ENCODE measurements at places on chromosomes 7 and 10. TPM values are rescaled to one million over a fixed set of nuclear protein-coding genes. Genes with fewer than 3 reads are reported as not detected.

GRCh38 chr10:101272229-101272868 is 43.1 kb upstream of the LBX1 start:
- DNase-seq, result peak; percentile 7

DNA sequence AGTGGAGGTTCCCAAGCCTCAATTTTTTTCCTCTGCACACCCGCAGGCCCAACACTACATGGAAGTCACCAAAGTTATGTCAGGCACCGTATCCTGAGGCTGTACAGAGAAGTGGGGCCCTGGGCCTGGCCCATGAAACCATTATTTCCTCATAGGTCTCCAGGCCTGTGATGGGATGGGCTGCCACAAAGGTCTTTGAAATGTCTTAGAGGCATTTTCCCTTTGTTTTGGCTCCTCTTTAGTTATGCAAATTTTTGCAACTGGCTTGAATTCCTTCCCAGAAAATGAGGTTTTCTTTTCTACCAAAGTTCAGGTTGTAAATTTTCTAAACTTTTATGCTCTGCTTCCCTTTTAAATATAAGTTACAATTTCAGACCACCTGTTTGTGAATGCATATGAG is 365.2 kb downstream of the HGF start:
- no peak for DNase-seq

- no peak for DNase-seq
These were observed 3.1 kb upstream of the MACC1 start for GRCh38 chr7:20220293-20220761.

DNA sequence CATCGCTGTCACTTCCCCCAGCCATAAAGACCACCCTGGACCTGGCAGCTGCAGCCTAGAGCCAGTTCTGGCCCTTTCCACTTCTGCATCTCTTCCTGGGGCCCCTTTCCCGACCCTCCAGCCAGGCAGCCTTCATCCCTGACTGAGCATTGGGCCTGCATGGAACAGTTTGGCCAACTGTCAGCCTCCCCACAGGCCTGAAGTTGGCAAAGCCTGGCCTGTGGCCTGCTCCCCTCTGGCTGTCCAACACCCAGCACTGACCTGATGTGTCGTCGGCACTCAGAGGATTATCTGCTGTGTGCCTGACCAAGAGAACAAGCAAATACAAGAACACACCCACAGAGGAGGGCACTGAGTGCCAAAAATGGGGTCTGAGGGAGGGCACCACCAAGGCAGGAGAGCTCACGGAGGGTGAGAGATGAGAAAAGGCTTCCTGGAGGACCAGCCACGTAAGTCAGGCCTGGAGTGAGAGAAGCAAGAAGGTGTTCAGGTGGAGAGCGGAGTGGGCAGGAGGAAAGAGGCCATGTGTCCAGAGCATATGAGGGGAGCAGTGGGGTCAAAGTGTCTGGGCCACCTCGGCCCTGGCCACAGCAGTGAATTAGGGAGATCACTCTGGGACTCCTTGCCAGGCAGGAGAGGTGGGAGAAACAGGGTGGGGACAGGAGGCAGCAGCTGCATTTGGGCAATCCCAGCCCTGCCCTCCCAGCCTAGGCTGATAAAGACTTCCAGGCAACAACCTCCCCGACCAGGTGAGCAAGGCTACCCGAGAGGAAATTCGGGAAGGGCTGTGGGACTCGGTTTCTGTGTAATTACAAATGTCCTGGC is 4.5 kb downstream of the GPRIN2 start:
- no peak for DNase-seq

GRCh38 chr10:113617086-113617485 is 46.8 kb downstream of the NRAP start:
- DNase-seq, result no peak

DNA sequence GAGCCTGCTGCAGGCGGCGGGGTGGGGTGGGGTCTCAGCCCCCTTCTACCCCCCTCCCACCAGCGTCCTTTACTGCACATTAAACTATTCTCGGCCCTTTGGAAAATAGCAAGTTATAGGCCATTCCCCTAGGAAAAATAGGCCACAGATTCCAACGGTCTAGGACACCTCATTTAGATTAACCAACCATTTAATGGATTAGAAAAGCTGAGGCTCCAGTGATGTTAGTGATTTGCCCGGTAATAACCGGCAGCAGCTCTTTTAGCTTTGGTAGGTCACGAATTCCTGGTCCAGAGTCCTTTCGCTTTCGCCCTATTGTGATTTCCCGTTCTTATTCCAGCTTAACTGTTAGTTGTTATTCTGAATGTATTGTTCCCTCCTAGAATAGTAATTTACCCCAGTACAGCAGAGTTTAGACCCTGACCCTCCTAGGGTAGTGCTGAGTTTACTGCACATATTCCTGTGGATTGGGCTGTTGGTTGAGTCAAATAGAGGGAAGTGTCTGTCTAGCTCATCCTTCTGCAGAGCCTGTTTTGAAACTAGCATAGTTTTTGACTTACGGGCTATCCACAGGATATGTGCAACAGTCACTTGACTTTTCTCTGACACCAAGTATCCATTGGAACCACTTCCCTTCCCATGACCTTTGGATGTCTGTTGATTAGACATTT is 754 bp downstream of the GSTO1 start:
- peak; percentile 81 for DNase-seq

- no peak for DNase-seq
These were observed 18.8 kb downstream of the NUDT1 start for GRCh38 chr7:2260820-2261219.

- DNase-seq, result no peak
These were observed 43.4 kb upstream of the SLF2 start for GRCh38 chr10:100869399-100869798.

GRCh38 chr10:124894569-124895215 is 47.2 kb upstream of the ZRANB1 start:
- no peak for DNase-seq

DNA sequence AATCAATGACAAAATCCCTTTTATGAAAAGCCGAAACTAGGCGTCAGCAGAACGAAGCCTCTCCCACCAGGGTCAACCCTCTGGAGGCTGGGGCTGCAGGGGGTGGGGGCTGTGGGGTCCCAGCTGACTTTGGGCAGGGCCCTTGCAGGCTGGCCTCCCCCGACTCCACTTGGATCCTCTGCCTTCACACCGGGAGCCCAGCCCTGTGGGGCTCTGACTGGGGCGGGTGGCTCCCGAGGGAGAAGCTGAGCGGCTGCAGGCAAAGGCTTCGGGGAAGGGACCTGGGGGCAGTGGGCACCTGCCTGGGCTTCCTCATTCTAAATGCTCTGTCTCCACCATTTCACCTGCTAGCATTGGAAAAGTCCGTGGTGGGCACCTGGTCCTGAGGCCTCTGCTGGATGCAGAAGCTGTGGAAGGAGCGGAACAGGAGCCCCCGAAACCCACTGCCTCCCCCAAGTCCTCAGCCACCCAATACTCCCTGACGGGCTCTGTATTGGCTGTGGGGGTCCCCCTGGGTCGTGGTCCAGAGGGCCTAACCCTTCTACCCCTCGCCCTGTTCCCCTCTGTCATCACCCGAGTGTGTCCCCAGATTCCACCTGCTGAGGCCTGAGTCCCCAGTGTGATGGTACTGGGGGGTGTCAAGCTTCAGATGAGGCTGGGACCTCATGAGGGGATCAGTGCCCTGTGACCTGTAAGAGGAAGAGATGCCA is 108.6 kb downstream of the DNAJB6 start:
- no peak for DNase-seq

DNA sequence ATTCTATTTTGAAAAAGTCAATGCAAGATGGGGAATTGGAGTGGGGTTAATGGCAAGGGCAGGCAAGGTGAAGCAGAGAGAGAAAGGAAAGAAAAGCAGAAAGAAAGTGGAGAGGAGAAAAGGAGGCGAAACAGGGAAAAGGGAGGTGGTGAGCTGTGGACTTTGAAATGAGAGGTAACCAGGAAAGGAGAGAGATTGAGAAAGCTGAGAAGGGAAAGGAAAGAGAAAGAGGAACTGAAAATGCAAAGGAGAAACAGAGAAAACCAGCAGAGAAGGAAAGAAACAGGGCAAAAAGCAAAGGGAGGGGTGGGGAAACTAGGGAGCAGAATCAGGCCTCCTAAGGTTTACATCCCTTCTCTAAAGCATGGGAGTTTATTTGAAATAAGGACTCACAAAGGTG is 72.5 kb upstream of the TPK1 start:
- no peak for DNase-seq

DNA sequence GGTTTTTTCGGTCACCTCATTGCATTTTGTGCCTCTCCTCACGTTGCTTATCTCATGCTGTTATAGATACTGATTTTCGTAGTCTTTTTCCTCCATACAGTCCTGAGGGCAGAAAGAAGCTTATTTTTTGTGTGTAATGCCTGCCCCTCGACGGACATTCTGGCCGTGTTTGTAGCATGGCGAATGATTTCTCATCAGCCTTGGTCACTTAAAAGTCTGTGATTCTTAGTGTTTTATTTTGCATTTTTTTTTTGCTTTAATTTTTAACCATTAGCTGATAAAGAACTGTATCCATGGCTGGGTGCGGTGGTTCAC is 469 bp upstream of the NOC3L start:
- DNase-seq, result no peak

GRCh38 chr7:98955992-98956391 is 77.7 kb downstream of the TRRAP start:
- DNase-seq, result no peak

GRCh38 chr7:159075563-159076238 is 69.0 kb downstream of the VIPR2 start:
- no peak for DNase-seq

- DNase-seq, result no peak
These were observed 26.9 kb downstream of the ENKUR start for GRCh38 chr10:24988831-24989640.

- DNase-seq, result no peak
These were observed 127.1 kb upstream of the SVIL start for GRCh38 chr10:29761916-29762315.

GRCh38 chr10:84375011-84375410 is 46.6 kb downstream of the CCSER2 start:
- DNase-seq, result peak; percentile 26

- no peak for DNase-seq
These were observed 1.1 kb upstream of the ZNF503 start for GRCh38 chr10:75402486-75403143.

- DNase-seq, result no peak
These were observed 226.9 kb downstream of the TNS3 start for GRCh38 chr7:47354831-47355541.

DNA sequence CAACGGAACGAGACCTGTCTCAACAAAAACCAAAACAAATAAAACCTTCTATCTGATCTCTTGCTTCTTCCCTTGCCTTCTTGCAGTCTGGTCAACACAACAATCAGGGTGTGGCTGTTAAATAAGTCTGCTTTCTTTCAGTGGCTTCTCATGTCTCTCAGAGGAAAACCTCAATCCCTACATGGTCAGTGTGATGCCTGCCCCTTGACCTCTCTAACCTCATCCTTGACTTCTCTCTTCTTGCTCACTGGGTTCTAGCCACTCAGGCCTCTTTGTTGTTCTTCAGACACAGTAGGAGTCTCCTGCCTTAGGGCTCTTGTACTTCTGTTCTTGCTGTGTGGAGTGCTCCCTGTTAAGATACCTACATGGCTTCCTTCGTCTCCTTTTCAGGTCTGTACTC is 220.4 kb downstream of the SDHAF3 start:
- no peak for DNase-seq

DNA sequence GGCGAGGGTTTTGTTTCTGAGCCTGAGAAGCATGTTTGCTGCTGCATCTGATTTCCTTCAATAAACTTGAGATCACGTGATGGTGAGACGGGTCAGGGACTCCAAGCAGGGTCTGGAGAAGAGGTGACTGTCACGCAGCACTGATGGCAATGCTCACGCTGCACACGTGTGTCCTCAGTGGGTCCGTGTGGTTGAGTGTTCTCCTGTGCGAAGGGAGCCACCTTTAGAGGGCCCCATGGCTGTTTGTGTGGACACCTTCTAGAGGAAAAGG is 100.4 kb downstream of the WDR37 start:
- DNase-seq, result no peak

DNA sequence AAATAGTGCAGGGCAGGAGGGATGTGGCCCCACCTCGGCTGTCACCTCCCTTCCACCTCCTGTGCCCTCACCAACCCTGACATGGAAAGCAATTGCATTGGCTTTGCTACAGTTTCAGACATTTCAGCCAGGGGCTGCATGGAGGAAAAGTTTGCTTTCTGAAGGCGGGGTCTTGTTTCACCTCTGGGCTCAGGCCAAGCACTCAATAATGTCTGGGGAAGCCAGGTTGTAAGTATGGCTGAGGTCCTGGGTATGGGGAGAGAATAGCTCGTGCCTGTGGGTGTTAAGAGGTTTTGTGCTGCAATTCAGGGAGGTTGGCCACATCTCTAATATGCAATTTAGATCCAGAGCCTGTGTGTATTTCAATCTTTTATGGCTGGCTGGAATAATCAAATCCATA is 238.4 kb upstream of the MKI67 start:
- DNase-seq, result no peak

DNA sequence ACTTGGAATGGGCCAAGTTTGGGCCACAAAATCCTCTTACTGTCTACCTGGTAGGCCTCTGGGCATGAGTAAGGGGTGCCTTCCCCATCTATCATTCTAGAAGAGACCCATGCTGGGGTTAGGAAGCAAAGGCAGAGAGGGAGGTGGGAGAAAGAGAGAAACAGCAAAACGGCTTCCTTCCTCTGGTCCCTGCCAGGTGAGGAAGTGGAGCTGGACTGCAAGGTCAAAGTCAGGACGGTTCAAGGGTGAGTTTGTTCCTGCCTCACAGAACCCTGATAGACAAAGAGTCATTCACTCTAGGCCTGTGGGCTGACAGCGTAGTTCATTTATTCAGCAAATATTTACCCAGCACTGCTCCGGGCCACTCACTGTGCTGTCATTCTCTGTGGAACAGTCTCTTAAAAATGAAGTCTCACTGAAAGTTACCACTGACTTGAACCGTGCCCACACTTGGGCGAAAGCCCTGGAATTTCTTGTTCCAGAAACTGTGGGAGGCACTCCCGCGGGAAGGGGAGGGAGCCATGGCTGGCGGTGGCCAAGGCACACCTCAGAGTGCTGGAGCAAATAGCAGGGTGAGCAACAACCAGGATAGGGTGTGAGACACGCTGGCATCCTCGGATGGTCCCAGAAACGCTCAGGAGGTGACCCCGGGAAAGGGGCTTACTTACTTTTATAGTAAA is 26.2 kb upstream of the ECHDC3 start:
- no peak for DNase-seq

- DNase-seq, result no peak
These were observed 116.8 kb downstream of the HIPK2 start for GRCh38 chr7:139661043-139661440.

ZCCHC24 gene
- total RNA-seq, result 5.7 TPM

ANKRD1 gene
- 1,189 TPM for total RNA-seq

NPTX2 gene
- total RNA-seq, result 0.26 TPM

SMARCD3 gene
- 3.8 TPM for total RNA-seq

TLX1 gene
- total RNA-seq, result 0.60 TPM

CHN2 gene
- 0.78 TPM for total RNA-seq

SFTPD gene
- not detected for total RNA-seq

HGF gene
- total RNA-seq, result 5.1 TPM

SP4 gene
- total RNA-seq, result 5.1 TPM

All from pulmonary artery endothelial cell (primary cell).